Tongue (tissue), 3 donors: ENCODE measurements at places on chromosomes 12 and 14.

DNA sequence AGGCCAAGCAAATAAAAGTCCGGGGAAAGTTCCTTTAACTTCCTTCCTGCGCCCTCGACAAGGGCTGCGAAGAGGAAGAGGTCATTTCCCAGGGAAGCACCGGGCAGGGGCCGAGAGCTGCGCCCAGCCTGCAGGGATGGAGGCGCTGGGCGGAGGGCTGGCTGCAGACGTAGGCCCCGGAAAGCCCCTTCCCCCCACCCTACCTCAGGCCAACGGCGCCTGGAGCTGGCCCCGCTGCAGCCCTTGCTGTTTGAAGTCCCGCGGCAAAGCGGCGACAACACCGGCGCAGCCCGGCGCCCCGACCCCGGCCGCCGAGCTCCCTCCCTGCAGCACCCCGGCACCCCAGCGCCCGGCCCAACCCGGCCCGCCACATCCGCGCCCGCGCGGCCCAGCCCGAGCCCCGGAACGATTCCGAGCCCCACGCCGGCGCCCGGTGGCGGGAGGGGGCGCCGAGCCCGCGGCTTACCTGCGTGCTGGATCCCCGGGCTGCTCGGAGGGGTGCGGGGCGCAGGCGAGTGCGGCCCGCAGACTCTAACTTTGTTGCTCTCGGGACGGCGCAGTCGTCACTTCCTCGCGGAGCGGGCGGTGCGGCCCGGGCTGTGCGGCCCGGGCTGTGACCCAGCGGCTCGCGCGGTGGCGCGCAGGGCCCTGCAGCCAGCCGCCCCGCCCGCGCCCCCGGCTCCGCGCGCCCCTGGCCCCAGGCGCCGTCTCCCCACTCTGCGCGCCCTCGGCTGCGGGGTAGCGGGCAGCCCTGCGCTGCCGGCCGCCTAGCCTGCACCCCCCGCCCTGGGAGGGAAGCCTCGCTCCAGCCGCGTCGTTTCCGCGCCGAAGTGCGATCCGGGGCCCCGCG lies 64.8 kb upstream of the PTGR2 start:
- DNase-seq = peak; percentile 73

DNA sequence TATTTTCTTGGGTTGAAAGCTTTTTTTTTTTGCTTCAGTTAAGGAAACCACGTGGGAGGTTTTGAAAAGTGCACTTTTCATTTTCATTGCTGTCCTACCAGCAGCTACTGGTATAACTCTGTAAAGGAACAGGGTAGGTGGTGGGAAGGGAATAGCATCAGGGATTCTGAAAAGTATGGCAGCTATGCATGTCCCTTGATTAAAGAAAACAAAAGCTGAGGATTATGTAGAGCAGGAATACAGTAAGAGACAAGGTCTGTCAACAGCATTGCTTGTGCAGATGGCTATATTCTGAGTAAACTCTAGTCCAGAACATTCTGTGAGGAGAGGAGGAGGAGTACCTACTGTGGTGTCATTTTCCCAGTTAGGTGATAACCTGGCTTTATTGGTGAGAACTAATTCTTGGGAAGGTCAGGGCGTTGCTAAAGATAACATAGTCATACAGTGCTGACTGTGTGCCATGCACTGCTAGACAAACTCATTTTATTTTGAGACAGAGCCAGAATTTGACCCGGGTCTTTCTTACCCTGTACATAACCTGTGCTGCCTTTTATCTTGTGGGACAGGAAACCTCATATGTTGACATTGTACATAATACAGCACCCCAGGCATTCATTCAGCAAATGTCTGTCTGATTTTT lies 80.3 kb upstream of the TRAF3 start:
- DNase-seq = no peak

GRCh38 chr14:97571201-97571600 lies 774.0 kb downstream of the VRK1 start:
- no peak for DNase-seq

DNA sequence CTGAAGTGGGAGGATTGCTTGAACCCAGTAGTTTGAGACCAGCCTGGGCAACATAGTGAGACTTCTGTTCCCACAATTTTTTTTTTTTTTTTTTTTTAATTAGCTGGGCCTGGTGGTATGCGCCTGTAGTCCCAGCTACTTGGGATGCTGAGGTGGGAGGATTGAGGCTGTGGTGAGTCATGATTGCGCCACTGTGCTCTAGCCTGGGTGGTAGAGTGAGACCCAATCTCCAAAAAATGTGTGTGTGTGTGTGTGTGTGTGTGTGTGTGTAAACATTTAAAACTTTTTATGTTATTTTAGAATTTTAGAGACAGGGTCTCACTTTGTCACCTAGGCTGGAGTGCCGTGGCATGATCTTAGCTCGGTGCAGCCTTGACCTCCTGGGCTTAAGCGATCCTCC lies 6.8 kb downstream of the PPP1R36 start:
- DNase-seq = no peak

GRCh38 chr14:51079085-51079484 lies 15.8 kb downstream of the TRIM9 start:
- no peak for DNase-seq

DNA sequence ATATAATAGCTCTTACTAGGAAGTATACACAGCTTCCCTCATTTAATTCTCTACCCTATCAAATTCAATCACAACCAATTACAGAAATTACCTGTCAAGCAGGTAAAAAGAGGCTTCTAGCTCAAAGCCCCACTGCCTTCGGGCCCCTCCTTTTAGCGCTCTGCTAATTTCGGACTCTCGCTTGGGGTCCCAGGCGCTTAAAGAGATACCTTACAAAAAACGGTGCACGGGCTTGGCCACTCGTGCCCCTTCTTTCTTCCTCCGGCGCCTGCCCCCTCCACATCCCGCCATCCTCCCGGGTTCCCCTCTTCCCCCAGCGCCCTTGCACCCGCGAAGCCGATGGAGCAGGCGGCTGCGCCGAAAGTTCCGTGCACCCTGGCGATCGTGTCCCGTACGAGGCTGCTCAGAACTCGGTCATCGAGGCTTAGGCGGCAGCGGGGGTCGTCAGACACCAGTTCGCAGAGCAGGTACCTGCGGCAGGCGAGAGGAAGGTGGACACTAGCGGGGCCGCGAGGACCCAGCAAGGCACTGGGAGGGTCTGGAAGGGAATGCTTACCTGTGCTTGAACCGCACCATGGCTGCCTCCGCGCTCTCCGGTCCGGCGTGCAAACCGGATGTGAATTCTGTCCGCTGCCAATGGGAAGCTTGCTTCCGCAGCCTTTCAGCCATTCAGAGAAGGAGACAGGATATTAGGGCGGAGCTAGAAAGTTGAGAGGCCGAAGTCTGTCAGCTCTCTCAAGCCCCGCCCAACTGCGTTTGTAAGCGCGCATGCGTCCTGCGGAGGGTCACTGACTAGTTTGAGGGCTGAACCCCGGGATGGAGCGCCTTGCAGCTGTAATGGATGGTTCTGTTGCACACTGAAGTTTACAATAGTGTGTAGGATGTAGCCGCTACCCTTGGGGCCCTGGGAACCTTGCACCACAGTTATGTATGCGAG lies at the start of gene POP5:
POP5 (minus strand) TSS at position 616 of the 937 bp plus-strand sequence; CDS start at position 576, 40 bp downstream.
- DNase-seq = peak; percentile 99

DNA sequence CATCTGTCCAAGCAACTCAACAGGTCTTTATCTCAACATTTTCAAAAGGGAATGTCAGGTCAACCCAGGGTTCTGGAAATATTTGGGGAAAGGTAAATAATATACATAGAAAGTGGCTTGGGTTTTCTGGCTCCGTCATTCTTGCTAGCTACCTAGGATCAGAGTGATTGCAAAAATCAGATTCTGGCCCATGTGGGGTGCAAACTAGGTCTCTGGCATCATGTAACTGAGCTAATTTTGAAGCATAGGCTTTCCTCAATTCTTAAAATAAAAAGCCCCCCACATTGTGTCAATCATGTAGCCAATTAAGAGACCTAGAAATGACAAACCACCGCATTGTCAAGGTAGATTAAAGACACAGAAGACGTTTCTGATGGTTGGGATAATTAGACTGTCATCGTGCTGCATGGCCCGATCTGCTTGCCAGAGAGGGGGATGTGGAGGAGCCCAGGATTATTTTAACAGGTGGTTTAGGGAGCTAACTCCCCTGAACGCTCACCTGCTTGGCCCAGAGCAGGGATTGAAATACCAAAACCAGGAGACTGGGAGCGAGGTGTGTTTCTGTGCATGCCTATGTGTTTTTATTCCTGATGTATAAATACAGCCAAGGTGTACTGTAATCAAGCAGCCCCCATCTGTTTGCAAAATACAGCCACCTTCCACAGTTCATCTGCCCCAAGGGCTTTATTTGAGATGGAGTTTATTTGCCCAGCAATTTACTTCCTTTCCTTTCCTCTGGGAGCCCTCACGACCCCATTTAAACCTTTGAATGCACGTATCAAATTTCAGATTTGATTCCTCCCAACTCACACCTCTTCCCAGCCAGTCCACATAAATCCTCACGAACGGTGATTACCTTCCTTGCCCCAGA lies 189.5 kb downstream of the TTC8 start:
- no peak for DNase-seq

DNA sequence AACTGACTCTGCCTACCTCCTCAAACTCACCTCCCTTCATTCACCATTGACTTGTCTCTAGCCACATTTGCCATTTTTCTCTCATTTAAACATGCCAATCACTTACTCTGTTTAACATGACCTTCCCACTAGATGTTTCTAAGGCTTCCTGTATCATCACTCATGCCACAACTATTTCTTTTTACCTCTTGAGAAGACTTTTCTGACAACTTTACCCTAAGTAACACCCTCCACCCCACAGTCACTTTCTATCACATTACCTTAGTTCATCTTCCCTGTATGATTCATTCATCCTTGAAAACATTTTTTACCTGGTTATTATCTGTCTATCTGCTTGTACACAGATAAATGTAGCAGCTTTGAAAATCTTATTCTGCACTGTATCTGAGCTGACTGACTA lies 19.4 kb downstream of the PLCZ1 start:
- DNase-seq = no peak

DNA sequence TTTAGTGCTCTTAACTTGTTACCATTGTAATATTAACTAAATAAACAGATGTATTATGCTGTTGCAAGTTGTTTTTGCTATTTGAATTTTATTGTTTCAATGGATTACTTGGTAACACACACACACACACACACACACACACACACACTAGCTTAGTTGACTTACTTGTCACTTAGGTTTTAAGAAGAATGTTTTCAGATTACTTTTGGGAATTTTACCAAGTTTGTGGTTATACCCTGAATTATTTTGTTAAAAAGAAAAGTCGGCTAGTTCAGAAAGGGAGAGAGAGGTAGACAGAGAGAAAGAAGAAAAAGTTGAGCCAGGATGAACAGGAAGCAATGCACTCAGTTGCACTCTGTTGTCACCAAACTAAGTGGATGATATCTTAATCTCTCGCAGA lies 5.3 kb downstream of the SSTR1 start:
- no peak for DNase-seq

DNA sequence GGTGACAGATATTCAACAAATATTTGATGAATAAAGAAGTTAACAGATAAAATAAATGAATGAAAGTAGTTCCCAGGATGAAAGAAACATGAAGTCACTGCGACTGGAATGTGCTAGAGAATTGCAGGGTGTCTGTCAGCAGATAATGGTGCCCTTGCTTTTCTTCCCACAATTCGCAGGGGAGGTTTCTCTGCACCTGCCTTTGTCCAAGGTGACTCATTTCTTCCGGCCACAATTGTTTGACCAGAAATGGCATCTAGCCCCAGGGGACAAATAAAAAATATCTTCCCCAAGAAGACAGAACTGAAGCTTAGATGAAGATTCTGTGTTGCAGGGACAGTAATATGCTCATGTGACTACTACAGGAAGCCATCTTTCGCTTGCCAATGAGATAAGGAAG lies 316.1 kb upstream of the TBX3 start:
- no peak for DNase-seq

GRCh38 chr12:958588-959123 lies 9.2 kb upstream of the RAD52 start:
- DNase-seq = peak; percentile 35

DNA sequence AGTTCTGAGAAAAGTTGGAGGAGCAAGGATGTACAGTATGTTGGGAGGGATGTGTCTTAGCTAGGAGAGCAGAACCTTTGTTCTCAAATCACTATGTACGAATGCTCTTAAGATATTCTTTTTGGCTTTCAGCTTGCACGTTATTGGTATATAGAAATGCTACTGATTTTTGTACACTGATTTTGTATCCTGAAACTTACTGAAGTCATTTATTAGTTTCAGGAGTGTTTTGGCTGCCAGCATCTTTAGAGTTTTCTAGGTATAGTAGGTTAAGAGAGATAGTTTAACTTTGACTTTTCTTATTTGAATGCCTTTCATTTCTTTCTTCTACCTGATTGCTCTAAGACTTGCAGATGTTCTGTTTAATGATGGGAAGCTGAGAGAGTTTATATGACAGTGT lies 442.8 kb upstream of the FBXO33 start:
- no peak for DNase-seq

GRCh38 chr14:49986343-49987014 lies 93.6 kb downstream of the ARF6 start:
- DNase-seq = peak; percentile 38

GRCh38 chr12:65156366-65156841 lies 13.0 kb upstream of the LEMD3 start:
- no peak for DNase-seq

DNA sequence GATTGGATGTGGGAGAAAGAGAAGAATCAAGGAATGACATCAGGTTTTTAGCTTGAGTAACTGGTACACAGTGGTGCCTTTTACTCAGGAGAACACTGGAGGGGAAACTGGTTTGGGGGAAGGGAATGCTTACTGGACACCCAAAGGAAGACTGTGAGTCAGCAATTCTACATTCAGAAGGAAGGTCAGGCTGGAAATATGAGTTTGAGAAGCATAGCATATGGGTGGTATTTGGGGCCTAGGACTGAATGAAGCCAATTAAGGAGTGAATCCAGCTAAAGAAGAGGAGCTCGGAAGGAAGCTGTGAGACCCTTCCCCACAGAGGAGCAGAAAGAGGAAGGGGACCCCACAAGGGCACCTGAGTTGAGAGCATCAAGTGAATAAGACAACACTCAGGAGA lies 35.4 kb downstream of the DMAC2L start:
- no peak for DNase-seq

GRCh38 chr14:22640192-22640591 lies 4.0 kb downstream of the OR6J1 start:
- no peak for DNase-seq
